ENCODE measurements at places on chromosomes 7 and 10. TPM values are rescaled to one million over a fixed set of nuclear protein-coding genes. Genes with fewer than 3 reads are reported as not detected.

The RNLS gene
- total RNA-seq, result 27.7 TPM

The MUC12 gene
- total RNA-seq, result not detected

DNA sequence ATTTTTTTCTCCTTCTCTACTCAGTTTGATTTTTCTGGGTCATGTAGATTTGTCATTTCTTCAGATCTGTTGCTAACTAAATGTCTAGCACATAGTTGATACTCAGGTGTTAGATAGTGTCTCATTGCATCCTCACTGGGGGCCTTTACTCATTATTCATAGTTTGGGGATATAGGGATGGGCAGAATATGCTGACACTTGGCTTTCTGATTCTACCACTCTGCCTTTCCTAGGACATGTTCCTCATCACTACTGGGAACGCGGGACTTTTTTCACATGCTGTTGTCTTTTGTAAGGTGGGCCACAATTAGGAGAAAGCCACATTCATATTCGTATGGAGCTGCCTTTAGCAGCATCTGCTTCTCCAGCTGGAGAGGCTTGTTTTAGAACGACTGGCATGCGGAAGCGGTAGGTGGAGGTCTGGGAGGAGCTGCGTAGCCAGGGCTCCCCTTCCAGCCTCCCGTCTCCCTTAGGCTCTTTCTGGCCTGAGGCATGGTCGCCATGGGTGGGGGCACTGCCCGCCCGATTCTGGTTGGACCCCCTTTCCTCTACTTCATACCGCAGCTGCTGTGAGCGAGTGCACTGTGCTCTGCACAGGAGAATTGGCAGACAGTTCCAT lies 78.8 kb downstream of the SND1 start:
- no peak for DNase-seq

The PGAM2 gene
- total RNA-seq, result 0.15 TPM

DNA sequence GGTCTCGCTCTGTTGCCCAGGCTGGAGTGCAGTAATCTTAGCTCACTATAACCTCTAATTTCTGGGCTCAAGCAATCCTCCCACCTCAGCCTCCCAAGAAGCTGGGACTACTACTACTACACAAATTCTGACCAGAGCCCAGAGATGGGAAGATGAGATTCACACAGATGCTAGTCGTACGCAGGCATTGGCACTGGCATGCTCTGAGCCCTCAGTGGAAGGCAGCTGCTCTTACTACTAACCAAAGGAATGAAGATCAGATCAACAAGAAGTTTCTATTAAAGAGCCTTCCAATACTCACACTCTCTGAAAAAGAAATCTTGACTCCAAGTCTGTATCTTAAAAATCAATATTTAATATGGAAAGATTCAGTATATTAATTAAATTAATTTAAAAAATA lies 10.7 kb downstream of the GDF2 start:
- DNase-seq, result no peak

GRCh38 chr7:117386110-117386706 lies 41.1 kb downstream of the ASZ1 start:
- DNase-seq, result no peak

The RBP3 gene
- not detected for total RNA-seq

DNA sequence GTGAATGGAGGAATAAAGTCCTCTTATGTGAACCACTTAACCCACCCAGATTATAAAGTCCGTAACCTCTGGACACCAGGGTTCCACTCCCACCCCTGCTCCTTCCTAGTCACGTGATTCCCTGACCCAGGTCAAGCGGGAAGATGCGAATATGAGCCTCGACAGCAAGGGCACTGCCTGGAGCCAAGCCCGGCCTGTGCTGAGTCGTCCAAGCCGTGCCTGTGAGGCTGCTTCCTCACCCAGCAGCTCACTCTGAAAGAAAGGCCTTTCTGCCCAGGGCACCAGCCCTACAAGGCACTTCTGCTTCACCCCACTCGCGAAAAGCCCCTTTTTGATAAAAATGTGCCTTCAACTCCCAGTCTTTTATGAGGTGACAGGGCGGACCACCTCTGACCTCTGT lies 85.8 kb downstream of the CYTH3 start:
- no peak for DNase-seq

- DNase-seq, result peak; percentile 45
Measured at GRCh38 chr10:99905971-99906370, 103.8 kb downstream of the DNMBP start.

The PLEKHS1 gene
- 0.45 TPM for total RNA-seq

GRCh38 chr10:122495406-122496340 lies 34.3 kb downstream of the HTRA1 start:
- no peak for DNase-seq
